ENCODE measurements at places on chromosomes 11 and 22.

- DNase-seq, result no peak
These were observed 69.7 kb upstream of the BMAL1 start for GRCh38 chr11:13207665-13208594.

DNA sequence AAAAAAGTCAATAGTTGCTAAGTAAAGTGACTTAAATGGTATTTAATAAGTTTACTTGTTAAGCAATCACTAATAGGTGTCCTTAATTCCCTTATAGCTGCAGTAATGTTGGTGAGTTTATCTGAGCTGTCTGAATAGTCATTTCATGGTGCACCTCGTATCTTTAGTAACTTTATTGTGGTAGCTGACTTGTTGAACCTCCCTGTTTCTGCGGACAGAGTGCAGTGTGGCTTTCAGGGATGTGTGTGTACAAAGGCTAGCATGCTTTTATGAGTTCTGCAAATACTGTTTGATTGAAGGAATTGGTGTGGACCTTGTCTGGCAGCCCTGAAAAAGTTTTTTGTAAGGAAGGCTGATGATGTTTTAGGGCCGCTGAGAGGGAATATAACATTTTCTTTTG lies 2.6 kb downstream of the ZNRF3 start:
- no peak for DNase-seq

DNA sequence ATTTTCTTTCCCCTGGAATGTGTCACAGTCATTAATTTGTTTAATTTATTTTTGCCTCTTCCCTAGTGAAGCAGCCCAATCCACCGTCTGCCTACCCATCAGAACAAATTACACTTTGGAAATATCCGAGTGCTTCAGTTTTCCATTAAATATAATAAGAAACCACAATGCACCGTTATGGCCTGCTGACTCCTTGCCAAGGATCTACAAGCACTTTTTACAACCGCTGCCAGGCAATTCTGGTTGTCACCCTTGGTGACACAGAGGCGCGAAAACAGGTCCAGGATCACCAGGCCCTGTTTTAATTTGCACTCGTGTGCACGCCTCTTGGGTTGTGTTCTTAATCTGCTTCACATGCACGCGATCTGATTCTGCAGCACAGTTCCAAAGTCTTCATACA lies 43.9 kb downstream of the KIRREL3 start:
- DNase-seq, result no peak

DNA sequence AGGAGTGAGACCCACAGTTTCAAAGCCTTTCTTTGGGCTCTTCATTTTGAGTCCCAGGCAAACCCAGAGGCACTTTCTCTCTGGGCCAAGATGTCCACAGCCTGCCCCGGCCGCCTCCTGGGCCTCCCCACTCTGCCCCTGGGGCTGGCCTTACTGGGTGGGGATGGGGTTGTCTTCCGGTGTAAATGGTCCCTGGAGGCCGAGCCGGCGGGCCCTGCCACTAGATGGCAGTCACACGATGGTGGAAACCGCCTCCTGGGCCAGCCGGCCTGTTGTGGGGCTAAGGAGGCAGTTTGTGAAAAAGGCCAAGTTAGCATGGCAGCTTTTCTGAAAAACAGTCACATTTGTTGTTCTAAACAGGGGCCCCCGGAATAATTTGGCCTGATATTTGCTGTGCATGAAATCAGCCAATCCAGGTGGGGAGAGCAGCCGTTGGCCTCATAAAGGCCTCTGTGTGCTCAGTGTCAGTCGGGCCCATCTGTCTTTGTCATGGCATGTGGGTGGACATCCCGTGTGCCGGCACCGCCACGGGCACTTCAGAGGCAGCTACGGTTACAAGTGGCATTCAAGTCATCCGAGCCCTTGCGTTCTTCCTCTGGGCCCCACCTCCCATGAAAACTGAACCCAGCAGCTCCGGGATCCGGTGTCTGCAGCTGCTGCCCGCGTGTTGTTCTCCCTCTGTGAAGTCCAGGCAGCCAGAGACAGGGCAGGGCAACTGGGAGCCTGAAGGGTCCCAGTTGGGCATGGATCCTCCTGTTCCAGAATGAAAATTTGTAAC lies 6.5 kb downstream of the MRPL23 start:
- no peak for DNase-seq

DNA sequence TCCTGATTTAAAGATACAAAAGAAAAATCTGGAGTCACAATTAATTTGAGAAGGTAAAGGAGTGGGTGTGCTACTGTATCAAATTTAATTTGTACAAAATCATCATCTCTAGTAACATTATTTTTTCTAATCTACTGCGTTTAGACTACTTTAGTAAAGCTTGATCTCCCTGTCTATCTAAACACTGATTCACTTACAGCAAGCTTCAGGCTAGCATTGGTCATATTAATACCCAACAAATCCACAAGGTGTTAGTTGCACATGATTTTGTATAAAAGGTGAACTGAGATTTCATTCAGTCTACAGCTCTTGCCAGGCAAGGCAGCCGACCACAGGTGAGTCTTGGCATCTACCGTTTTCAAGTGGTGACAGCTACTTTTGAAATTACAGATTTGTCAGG lies at the start of gene FSHB:
FSHB (plus strand) TSS at position 301 of the 400 bp plus-strand sequence. CDS start 889 bp downstream, outside the sequence.
- DNase-seq, result no peak

DNA sequence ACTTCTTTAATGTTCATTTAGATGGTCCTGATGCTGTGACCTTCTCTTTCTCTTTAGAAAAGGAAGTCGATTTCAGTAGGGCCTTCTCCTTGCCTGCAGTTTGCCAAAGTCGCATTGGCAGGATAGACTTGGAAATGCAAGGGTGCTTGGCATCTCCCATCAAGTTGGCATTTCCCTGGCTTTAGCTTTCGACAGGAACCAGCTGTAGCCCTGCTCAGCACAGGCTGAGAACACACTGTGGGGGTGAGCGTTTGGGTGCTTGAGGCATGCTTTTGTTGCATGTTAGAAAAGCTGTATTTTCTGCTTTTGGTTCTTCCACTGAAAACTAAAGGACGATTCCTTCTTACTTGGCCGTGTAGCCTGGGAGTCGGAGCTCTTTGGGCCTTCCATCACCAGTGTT lies 37.7 kb downstream of the LDLRAD3 start:
- no peak for DNase-seq

DNA sequence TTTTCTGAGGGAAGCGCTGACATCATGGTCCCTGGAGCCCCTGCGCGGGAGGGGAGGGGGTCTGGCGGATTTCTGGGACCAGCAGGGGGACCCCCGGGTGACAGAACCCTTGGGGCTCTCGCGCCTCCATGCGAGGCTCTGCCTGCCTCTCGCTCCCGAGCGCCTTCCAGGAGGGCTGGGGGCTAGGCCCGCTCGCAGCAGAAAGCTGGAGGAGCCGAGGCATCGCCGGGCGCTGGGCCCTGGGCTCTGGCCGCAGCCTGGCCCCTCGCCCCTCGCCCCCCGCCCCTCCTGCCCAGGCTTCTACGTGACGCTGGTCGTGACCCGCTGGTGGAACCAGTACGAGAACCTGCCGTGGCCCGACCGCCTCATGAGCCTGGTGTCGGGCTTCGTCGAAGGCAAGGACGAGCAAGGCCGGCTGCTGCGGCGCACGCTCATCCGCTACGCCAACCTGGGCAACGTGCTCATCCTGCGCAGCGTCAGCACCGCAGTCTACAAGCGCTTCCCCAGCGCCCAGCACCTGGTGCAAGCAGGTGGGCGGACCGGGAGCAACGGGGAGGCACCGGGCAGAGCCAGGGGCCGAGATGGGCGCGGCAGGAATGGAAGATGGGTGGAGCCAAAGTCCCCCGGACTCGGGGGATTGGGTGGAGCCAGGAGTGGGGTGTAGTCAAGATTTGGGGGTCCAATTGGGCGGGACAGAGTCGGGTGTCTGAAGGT lies 5.4 kb downstream of the BEST1 start:
- DNase-seq, result no peak

GRCh38 chr11:80443177-80443576 lies 1002.3 kb upstream of the TENM4 start:
- DNase-seq, result no peak

GRCh38 chr11:116958246-116958645 lies 120.8 kb upstream of the APOA1 start:
- DNase-seq, result no peak

DNA sequence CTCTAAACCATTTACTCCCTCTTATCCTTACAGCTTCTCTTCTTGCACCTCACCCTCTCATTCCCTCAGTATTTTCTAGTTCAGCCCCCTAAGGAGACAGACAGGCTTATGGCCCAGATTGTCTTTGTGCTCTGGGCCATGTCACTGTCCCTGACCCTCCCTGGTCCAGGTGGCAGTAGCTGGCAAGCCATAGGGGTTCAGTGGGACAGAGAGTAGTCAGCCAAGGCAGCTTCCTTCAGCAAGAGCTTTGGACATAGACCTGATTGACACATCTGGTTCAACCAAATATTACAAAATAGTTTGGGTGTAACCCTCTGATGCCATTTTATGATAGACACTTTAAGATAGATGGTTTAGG lies 53.9 kb downstream of the NCAM1 start:
- DNase-seq, result no peak

GRCh38 chr11:127233998-127234397 lies 233.4 kb upstream of the KIRREL3 start:
- DNase-seq, result no peak

DNA sequence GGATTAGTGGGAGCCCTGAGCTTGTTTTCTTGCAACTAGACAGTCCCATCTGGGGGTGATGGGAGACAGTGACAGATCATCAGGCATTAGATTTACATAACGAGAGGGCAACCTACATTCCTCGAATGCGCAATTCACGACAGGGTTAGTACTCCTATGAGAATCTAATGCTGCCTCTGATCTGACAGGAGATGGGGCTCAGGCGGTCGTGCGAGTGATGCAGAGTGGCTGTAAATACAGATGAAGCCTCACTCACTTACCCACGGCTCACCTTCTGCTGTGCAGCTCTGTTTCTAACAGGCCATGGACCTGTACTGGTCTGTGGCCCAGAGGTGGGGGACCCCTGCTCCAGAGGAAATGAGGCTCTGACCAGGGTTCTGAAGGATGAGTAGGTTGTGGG lies 125.5 kb downstream of the FBXO7 start:
- DNase-seq, result no peak

GRCh38 chr11:120188811-120189455 lies 21.9 kb upstream of the OAF start:
- no peak for DNase-seq

DNA sequence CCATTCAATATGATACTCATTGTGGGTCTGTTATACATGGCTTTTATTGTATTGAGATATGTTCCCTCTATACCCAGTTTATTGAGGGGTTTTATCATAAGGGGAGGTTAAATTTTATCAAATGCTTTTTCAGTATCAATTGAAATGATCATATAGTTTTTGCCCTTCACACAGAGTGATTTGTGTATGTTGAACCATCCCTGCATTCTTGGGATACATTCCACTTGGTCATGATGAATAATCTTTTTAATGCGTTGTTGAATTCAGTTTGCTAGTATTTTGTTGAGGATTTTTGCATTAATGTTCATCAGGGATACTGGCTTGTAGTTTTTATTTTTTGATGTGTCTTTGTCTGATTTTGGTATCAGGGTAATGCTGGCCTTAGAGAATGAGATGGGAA lies 98.0 kb downstream of the ATG16L2 start:
- DNase-seq, result no peak

GRCh38 chr11:123176785-123177184 lies 18.3 kb downstream of the CLMP start:
- no peak for DNase-seq

GRCh38 chr11:20112291-20113148 lies 47.8 kb downstream of the DBX1 start:
- DNase-seq, result peak; percentile 72
